ENCODE measurements at places on chromosomes 2 and 18.

DNA sequence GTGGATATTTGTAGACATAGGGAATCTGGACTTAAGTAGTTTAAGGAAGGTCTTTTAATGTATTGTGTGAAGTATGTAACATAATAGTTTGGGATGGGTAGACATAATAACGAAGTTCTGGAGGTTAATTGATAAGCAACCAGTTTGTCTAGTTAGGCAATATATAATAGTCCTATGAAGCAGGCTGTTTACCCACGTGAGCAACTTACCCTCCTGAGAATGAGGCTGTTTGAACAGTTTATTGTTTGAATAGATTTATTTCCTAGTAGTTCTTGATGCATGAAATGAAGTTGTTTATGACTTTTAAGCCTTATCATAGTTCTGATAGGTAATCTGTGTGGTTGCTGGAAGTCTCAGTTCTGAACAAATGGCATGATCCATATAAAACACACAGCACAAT, 361.5 kb downstream of the GALNT13 start:
- DNase-seq = no peak

DNA sequence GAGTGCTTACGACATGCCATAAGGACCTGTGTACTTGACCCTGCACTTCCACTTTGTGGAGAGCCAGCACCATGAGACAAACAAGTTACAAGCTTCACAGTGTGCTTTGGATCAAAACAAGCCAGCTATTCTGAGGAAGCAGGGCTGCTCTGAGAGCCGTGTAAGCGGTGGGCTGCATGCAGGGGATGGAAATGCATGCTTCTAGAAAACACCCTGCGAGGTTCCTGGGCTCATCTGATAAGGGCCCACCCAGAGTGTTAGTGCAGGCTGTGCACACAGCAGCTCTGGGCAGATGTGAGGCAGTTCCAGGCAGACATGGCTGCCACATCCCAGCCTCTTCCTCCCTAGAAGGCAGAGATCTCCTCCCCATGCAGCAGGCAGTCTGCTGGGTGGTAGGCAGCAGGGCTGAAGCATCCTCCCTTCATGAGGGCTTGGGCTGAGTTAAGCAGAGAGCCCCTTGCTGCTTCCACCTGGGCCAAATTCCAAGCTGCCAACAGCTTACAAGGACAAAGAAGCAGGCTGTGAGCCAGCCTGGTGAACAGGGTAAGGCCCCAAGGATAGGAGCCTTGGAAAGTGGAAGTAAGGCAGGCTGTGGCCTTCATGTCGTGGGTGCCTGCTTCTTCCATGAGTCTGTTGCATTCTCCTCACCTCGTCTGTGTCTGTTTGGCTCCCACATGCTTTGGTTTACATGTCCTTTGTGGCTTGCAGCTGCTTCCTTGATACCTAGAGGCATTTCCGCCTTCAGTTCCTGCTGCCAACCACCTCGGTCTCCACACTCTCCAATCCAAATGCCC, 7.7 kb downstream of the PSD4 start:
- no peak for DNase-seq

GRCh38 chr18:8977701-8978100, 124.8 kb upstream of the NDUFV2 start:
- DNase-seq = no peak

DNA sequence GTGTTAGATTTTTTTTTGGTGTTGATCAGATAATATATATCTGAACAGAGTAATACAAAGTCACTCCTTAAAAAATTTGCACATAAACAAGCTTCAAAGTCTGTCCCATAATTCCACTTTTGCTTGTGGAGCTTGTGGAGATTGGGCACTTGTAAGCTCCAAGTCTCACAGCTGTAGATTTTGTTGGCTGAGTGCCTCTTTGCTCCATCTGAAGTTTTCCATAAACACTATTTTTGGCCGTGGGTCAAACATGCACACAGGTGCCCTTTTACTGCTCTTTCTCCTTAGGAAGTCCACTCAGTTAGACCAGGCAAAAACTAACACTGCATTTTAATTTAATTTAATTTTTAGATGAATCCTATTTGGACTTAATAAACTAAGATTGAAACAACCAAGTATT, 3.6 kb upstream of the KCNJ13 start:
- DNase-seq = no peak

GRCh38 chr2:163625632-163626031, 110.2 kb downstream of the FIGN start:
- no peak for DNase-seq

DNA sequence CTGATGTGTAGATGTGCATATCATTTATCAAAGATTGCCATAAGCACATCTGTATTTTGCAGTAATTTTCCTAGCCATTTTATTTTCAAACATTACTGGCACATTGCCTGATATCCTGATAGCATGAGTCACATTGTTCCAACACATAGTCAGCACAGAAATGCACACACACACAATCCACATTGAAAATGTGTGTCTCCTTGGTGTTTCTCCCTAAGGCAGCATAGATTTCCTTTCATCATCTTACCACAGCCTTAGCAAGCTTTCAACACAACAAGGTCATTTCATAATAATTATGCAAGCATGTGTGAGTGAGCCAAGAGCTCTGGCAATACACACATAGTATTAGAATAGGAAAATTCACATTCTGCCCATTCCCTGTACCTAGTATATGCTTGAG, 245.4 kb upstream of the MEIS1 start:
- DNase-seq = no peak

DNA sequence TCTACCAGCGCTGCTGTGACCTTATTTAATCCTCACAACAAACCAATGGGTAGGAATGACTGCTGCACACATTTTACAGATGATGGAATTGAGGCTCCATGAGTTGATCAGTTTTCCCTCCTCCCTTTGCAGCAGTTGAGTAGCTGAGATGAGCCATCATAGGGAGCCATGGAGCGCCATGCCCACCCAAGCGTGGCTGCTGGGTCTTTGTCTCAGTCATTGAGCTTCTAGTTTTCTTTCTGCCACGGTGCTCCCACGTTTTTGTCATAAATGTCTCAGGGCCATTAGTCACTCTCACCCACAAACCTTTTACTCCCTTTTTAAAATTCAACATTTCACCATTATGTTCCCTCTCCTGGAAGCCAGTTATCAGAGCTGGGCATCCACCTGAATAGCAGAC, 45.8 kb downstream of the TMEM17 start:
- no peak for DNase-seq

All from fibroblast of the conjunctiva (primary cell).